ENCODE measurements at places on chromosomes 16 and 17.

GRCh38 chr17:70278844-70279462 lies 109.6 kb downstream of the KCNJ2 start:
- DNase-seq, result no peak

DNA sequence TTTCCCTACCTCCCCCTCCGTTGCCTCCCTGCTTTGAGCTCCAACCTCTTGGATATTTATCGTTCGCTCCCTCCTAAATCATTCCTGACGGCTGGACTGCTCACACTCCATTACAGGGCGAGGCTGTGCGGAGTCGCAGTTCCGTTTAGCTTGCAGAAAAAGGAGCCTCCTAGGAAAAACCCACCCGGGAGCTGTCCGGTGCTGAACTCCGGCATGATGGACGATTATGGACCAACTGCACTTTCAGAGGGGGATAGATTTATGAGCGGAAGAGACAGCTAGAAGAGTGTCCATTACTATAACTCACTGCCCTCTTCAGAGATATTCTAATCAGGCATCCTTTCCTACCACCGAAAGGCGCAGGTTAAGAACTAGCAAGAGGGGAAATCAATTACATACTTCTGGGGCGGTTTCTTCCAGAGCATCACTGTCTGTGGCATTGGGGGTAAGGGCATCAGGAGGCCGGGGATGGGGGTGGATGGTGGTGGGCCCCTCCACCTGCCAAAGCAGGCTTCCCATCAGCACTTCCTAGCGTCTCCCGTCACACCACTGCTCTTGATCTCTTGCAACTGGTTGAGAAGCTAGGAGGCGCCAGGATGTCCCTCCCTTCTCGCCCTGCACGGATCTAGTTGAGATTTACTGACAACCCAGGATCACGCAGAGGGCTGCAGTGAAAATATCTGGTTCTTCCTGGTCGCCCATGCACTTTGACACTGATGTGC lies 251.2 kb downstream of the ENGASE start:
- no peak for DNase-seq

DNA sequence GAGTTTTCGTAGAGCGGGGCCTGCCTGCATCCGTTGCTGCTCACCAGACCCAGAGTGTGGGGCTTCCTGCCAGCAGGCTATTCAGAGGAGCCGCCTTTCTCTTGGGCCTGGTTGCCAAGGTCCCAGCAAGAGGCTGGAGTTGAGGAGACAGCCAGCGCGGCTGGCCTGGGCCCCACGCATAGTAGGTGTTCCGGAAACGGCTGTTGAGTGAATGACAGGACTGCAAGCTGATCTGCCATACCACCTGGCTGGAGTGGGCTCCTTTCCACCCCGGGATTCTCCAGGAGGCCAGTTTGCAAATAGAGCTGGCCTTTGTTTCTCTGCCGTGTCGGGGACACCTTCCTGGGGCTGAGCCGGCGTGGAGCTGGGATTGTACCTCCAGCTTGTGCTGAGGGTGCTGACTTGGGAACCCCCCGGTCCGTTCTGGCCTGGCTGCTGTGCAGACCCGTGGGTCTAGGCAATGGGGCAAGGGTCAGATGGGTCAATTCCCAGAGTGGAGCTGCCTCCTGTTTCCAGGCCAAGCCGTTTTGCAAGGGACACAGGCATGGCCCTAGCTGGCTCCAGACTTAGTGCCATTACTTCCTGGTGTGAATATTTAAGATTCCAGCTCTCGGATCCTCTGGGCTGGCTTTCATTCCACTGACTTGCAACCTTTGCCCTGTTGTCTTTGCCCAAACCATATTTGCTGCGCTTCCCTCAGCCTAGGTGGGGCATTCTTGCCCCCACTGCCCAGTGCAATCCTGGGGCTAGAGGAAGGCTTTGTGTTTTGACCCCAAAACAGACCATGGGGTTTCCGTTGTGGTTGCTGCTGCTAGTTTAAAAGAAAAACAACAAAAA lies 68.8 kb downstream of the CMIP start:
- peak; percentile 52 for DNase-seq

- DNase-seq, result peak; percentile 51
Measured at GRCh38 chr17:64773836-64774761, 112.0 kb upstream of the SMURF2 start.

DNA sequence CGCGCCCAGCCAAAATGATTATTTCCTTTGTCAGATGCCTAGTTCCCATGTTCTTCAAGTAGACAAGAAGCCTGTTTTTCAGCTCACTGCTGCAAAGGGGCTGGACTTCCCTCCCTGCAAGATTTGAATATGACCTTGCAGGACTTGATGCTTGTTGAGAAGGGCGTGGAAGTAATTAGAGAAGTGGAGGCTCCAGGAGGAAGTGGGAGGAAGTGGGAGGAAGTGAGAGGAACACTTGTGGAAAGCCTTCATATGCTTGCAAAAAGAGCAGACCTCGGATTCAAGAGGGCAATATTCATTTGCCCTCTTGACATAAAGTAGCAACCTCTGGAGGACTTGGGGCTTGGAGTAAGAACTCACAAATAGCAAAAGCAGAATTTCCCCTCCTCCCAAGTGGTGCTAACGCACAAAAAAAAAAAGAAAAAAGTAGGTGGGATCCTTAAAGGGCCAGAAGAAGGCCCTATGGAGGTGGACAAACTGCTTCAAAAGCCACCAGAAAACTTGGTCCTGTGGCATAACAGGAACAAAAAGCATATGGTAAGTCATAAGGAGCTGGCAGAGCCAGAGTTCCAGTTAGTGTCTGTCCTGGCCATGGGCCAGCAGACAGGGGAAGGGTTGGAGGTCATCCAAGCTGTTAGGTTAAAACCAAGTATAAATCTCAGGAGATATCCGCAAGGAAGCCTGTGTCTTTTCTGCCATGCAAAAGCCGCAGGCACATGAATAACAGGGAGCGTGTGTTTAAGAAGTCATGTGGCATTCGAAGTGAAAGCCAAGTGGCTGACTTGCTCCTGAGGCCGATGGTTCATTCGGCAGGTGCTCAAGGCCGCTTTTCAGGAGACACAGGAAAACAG lies 20.6 kb upstream of the PRKAR1A start:
- DNase-seq, result no peak

GRCh38 chr16:86550281-86550680 lies 4.8 kb downstream of the MTHFSD start:
- DNase-seq, result no peak

DNA sequence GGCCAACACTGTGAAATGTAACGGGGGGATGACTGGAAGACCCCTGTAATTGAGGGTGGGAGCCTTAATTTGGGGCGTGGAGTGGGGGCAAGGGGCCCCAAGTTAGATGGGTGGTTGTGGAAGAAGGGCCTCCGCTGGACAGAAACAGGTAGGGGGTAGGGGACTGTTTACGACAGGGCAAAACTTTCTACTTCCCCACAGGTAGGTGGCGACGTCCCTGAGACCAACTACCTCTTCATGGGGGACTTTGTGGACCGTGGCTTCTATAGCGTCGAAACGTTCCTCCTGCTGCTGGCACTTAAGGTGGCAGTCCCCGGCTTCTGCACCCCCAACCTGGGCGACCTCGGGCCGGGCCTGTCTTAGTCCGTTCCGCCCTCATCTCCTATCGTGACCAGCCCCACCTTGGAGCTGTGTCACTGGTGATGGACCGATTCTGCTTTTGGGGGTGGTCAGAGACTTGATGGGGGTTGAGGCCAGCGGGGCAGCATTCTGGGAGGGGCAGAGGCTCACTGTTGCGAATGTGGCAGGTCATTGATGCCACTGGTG lies 6.8 kb downstream of the PPP4C start:
- DNase-seq, result no peak

DNA sequence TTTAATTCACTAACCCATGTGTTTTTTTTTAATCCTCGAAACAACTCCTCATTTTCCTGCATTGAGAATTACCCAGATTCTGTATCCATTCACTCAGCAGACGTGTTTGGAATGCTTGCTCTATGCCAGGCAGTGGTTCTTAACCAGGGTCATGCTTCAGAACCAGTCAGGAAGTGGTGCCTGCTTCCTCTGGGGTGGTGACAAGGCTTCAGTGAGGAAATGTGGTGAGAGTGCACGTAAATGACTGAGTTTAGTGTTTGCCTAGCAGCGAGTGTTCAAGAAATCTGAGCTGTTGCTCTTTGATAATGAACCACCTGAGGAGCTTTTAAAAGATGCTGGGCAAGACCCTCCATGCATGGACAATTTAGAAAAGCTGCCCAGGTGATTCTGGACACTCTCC lies 9.9 kb downstream of the ZFP90 start:
- no peak for DNase-seq

DNA sequence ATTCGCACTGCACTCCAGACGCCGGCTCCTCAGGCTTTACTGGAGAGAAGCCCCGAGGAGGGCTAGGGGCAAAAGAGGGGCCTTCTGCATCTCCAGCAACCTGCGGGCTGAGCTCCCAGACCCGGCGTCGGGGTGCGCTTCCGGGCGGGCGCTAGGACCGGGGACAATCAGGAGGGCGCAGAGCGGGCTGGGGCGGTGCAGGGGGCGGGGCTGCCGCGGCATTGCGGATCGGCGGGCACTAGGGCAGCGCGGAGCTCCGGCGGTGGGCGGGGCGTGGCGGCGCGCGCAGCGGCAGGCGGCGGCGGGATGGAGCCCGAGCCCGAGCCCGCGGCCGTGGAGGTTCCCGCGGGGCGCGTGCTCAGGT lies at the start of gene TSEN54:
TSS of gene TSEN54 (plus strand) at position 274 of the 364 bp plus-strand sequence. CDS start at position 307, 33 bp downstream.
- peak; percentile 90 for DNase-seq

GRCh38 chr17:66438101-66438500 lies 135.7 kb downstream of the PRKCA start:
- DNase-seq, result no peak

DNA sequence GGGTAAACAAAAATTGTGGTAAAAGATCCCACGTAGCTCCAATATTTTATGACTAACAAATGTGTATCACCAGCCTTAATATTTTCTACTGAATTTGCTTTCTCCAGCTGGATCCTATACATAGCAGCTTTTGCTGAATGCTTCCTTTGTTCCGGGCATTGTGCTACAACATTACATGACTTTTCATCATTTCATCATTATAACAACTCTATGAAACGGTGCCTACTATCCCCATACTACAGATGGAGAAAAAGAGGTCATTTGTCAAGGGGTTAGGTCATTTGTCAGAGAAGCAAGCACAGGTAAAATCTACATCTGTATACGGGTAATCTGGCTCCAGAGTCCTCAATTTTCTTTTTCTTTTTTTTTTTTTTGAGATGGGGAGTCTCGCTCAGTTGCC lies 74.3 kb downstream of the KANSL1 start:
- DNase-seq, result no peak

- DNase-seq, result no peak
Measured at GRCh38 chr17:50926523-50926922, 60.4 kb upstream of the TOB1 start.

- peak; percentile 35 for DNase-seq
Measured at GRCh38 chr17:17749921-17750320, 68.7 kb downstream of the RAI1 start.

DNA sequence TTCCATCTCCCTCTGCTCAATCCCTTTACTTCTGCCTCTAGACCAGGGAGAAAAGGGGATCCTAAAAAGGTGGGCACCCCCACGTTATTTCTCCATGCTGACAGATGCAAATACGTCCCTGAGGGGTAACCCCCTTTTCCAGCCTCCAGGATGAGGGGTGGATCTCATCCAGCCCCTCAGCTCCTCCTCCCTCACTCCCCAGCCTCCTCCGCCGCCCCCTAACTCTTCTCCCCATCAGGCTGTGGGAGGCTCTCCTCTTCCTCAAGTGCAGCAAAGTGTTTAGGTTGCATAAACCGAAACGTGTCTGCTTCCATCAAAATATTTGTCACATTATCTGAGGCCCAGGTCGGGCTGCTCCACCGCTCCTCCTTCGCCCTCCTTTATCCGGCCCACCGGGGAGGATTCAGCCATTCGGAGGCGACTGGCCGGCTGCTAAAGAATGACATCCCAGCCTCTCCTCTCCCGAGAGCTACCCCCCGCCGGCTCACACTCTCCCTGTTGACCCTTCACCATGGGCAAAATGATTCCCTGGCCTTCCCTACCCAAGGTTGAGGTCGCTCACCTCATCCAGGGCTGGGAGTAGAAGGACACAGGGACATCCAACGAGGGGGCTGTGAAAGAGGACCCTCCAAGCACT lies 1.2 kb upstream of the C1QL1 start:
- no peak for DNase-seq

DNA sequence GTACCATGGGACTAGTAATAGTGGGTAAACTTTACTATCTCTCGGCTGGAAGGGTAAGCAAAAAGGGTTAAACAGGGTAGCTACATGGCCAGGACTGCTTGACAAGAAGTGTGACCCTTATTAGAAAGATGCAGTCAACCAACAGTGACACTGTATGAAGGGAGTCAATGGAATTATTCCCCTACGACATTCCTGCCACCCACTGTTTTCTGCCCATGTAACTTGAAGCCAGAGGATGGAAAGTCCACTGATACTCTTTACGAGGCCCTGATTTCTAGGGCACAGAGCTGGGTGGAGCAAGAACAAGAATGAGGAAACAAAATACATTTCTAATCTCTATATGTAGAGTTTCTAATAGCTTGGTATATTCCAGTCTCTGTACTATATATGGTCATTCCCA lies 1102.5 kb downstream of the CDH11 start:
- DNase-seq, result no peak

DNA sequence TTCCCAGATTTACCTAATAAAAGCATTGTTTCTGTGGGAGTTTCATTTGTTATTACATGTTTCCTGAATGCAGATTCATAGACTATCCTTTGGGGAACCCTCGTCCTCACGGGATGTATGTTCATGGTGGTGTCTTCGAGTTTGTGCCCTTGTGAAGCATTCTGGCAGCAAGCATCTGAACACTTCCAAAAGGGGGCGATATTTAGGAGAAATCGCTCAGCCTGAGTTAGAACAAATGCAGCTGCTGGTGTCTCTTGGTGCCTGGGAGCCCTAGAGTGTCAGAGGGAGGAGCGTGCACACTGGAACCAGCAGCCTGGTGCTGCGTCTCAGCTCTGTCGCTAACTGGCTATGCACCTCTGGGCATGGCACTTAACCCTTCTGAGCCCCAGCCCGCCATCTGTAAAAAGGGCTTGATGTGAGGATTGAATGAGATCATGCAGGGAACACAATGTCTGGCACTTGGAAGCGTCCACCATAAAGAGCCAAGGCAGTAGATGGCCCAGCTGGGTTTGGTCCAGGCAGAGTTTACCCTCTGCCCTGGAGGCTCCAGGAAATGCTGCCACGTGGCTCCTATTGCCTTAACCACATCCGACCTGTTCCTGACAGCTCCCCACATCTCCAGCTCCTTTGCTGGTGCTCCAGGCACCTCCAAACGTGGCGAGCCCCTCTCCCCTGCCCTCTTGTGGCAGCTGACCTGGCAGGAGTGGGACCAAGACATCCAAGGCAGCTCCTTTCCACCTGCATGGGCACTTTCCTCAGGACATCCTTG lies 25.0 kb upstream of the C16orf78 start:
- no peak for DNase-seq

- no peak for DNase-seq
Measured at GRCh38 chr16:125011-125410, 13.5 kb downstream of the NPRL3 start.

DNA sequence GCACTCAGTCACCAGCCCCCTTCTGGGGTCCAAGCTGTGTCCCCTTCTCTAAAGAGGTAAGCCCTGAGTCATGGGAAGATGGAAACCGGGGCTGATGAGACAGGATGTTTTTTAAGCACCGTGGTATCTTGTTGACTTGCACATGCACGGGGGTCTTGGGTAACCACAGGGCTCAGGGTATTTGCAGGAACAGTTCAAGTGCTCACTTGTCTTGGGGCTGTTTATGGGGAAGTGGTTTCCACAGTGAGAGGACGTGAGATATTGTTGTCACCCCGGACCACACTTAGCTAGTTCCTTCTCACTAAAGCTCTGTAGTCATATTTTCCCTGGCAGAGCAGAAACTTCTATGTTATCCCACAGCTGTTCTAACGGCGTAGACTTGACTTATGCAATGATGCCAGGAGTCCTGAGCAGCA lies 7.7 kb downstream of the CCL3L1 start:
- no peak for DNase-seq
